ENCODE measurements at places on chromosomes 4 and X.
A peak's percentile ranks its signal among the peaks of the same experiment; 100 is the strongest.

GRCh38 chr4:43276321-43276720 is 383.8 kb downstream of the GRXCR1 start:
- peak; percentile 50 for DNase-seq

DNA sequence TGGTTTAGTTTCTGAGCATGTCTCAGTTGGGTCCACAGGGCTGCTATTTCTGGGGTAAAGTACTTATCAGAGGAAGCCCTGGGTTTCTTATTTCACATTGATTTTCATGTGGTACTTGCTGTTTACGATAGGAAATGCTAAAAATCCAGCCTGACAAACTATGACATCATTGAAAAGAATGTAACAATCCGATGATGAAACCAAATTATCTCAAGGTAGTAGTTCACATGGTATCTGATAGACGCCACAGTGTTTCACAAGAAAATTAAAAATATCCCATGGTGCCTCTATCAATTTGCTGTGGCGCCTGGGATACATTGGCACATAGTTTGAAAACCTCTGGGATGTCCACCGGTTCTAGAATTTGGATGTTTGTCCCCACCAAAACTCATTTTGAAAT is 418.9 kb upstream of the RPS6KA3 start:
- peak; percentile 3 for DNase-seq

DNA sequence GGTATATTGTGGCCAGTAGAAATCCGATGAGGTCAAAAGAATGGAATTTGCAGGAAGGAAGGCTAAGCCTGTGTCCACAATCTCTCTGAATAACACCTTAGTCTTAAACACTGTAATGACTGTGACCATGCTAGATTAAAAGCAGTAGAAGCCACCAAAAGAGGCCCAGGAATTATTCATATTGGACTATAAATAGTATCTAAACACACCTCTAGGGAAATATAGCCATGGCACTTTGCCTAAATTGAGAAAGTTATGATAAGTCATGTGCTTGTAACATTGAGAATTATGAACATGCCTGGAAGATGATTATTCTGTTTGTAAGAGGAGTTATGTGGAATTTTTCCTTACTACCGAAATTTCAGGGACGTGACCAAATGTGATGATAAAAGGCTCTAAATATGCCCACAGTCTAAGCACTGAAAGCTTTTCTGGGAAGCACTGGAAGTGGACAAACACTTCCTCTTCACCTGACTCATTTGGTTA is 298.5 kb downstream of the KCTD8 start:
- DNase-seq, result peak; percentile 62

GRCh38 chr4:1477045-1477840 is 71.0 kb upstream of the NKX1-1 start:
- no peak for DNase-seq

- no peak for DNase-seq
These were observed 95.9 kb upstream of the C1QTNF7 start for GRCh38 chr4:15331930-15332329.

DNA sequence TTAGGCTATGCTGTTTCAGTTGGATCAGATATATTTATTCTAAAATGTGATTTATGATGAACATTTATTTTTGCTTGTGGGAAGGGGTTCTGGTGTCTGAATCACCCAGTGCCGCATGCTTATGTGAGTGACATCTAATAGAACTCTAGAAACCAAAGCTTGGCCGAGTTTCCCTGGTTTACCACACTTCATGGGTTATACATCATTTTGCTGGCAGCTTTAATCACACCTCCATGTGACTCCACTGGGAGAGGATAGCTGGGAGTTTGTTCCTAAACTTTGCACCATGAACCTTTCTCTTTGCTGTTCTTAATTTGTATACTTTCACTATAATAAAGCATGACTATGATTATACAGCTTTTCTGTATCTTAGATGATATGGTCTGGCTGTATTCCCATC is 382.9 kb downstream of the INPP4B start:
- peak; percentile 74 for DNase-seq

- DNase-seq, result peak; percentile 62
These were observed 98.7 kb upstream of the DDIT4L start for GRCh38 chr4:100288811-100289529.

GRCh38 chr4:3263876-3264193 is 14.9 kb downstream of the MSANTD1 start:
- DNase-seq, result no peak

Data from NCI-H226 (cell line).